CD4-positive, alpha-beta T cell treated with Interleukin-17A for 1 hour (primary cell): ENCODE measurements at places on chromosomes 1 and 21.

DNA sequence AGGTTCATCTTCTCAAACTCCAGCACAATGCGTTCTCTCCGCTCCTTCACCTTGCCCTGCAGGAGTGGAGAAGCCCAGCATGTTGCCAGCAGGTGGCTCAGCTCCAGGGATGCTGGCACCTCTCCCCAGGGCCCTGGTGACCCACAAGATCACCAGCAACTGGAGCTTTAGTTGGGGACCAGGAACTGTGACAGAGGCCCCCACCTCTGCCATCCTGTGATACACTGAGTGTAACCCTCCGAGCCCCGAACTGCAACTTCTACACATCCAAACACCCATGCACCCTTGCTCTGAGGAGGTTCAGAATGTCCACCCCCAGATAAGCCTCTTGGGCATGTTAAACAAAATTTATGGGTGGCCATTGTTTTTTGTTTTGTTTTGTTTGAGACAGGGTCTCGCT is 4.5 kb upstream of the TRIM11 start:
- no peak for DNase-seq

DNA sequence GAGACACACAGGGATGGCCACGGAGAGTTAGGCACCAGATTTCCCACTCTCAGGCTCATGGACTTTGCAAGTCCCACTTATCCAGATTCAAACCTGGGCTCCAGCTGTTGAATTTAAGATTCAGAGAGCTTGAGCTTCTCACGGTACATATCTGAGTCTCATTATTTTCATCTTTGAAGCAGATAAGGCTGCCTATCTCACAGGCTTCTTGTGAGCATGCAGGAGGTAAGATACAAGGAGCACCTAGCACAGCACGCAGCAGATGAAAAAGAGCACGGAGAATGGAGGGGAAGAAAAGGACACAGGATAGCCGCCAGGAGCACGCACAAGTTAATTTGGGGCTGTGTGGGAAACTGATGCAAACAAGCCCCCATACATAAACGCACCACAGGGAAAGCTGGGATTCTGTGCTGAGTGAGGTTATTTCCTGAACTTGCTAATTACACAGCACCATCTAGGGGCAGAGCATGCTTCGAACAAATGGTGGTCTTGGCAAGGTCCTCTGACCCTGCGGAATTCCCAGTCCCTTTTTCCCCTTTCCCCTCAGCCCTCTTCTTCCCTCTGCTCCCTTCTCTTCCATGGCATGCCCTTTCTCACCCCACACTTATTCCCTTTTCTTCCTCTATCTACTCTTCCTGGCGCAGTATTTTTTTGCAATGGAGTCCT is 134.7 kb upstream of the VANGL1 start:
- DNase-seq = no peak

DNA sequence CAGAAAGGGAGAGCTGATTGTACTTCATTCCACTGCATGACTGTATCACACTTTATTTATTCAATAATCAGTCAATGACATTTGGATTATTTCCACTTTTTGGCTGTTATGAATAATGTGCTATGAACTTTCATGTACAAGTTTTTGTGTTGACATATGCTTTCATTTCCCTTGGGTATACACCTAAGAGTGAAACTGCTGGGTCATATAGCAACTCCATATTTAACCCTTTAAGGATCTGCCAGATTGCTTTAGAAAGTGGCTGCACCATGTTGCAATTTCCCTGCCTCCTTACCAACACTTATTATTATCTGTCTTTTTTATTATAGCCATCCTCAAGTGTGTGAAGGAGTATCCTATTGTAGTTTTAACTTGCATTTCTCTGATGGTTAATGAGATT is 108.8 kb upstream of the KCNK1 start:
- no peak for DNase-seq

GRCh38 chr1:219503604-219504003 is 109.3 kb downstream of the ZC3H11B start:
- no peak for DNase-seq

- no peak for DNase-seq
These were observed 46.0 kb downstream of the MPZL1 start for GRCh38 chr1:167767761-167768160.

DNA sequence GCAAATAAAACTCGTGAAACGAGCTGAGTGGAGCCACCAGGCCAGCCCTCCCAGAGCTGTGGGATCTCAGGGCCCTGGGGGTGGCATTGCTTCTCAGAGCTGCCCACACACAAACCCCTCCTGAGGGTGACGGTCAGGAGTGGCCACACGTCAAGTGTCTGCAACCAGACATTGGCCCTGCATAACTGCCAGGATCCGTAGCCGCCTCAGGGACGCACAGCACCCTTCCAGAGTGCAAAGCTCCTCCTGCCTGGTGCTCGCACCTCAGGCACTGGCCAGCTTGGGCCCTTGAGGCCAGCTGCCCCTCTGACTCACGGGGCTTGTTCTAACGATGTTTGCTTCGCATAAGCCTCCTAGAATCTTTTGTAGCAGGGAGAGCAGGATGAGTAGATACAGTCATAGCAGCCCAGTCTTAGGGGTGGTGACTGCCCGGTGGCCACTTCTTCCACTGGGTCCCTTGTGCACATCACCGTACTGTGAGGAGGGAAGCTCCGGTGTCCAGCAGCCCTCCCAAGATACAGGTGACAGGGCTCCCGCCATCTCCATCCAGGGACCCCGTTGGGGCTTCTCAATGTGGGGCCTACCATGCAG is 5.0 kb downstream of the WNT3A start:
- DNase-seq = no peak

DNA sequence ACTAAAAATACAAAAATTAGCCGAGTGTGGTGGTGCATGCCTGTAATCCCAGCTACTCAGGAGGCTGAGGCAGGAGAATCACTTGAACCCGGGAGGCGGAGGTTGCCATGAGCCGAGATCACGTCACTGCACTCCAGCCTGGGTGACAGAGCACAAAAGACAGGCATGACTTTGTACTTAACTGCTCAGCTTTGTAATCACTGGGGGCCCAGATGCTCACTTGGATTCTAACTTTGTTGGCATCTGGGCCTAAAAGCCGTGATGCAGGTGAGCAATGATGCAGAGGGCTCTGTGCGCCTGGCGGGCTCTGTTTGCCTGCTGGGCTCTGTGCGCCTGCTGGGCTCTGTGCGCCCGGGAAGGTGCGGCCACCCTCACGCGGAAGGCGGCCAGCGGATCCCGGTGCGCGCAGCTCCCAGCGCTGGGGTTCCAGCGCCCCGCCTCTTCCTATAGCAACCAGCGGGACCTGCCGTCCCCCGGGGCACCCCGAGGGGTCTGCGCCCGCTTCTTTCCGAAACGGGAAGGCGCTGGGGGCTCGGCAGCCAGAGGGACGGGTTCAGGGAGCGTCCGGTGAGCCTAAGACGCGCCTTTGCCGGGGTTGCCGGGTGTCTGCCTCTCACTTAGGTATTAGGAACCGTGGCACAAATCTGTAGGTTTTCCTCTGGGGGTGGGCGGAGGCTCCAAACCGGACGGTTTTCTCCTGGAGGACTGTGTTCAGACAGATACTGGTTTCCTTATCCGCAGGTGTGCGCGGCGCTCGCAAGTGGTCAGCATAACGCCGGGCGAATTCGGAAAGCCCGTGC is 31.7 kb downstream of the PRMT2 start:
- no peak for DNase-seq

DNA sequence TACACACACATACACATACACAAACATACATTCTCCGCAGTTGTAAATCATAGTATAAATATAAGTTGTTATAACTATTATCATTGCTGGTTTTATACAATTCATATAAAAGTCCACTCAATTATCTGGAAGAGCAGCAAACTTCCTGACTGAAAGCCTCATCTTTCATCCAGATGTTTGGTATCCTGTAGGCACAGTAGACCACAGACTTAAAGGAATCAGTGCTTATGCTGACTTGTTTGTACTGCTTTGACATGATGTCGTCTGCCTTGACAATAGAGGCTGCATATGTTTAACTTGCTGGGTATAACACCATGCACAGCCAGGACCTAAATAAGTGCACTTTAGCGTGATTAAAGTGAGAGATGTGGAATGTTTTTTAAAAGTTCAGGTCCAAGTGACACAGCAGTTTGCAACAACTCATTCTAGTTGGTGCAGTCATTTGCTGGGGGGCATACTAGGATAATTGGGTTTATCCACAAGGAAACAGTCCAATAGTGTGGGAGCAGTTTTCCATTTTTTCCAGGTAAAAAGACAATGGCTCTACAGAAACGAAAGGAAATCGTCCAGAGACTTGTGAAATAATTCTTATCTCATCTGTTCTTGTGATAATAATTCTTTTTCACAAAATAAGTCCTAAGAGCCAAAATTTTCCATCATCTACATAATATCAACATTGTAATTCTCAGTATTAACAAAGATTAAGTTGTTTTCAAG is 110.3 kb upstream of the TSPAN2 start:
- DNase-seq = no peak

- no peak for DNase-seq
These were observed 15.4 kb upstream of the LSS start for GRCh38 chr21:46243960-46244361.

- DNase-seq = no peak
These were observed 137.7 kb upstream of the ADGRL2 start for GRCh38 chr1:81662913-81663526.

- no peak for DNase-seq
These were observed 56.8 kb downstream of the CDC42BPA start for GRCh38 chr1:227261501-227261900.
